CD4-positive, alpha-beta T cell treated with Interferon gamma for 1 hour (primary cell): ENCODE measurements at places on chromosomes 4 and X.
A peak's percentile ranks its signal among the peaks of the same experiment; 100 is the strongest.

GRCh38 chr4:80090090-80090489, 17.1 kb upstream of the ANTXR2 start:
- DNase-seq, result no peak

- peak; percentile 46 for DNase-seq
These were observed 4.7 kb downstream of the RASGEF1B start for GRCh38 chr4:81466841-81467671.

DNA sequence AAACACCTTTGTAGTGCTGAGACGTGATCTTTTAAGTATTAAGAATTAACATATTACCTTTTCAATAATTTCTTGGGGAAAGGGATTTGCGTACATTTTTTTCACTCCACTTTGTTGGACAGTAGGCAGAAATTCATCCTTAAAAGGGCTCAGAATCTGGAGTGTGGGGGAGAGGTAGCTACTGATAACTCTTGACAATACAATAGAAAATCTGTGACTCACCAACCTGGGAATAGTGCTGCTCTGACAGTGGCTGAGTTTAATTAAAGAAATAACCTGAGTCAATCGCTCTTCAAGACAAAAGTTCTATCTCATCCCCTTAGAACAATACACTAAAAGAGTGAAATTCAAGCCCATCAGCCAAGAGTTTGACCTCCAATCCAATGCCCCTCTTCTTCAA, 60.2 kb downstream of the SLC9A7 start:
- no peak for DNase-seq

DNA sequence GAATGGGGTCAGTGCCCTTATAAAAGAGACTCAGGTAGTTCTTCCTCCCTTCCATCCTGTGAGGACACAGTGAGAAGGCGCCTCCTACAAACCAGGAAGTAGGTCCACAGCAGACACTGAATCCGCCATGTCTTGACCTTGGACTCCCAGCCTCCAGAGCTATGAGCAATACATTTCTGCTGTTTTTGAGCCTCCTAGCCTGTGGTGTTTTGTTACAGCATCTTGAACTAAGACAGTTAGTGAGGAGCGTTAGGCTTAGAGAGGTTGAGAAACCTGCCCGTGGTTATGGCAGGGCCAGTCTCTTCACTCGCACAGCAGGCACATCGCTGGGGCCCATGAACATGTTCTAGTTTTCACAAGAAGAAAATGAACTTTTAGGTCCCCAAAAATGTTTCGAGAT, 19.7 kb downstream of the SHROOM2 start:
- no peak for DNase-seq

DNA sequence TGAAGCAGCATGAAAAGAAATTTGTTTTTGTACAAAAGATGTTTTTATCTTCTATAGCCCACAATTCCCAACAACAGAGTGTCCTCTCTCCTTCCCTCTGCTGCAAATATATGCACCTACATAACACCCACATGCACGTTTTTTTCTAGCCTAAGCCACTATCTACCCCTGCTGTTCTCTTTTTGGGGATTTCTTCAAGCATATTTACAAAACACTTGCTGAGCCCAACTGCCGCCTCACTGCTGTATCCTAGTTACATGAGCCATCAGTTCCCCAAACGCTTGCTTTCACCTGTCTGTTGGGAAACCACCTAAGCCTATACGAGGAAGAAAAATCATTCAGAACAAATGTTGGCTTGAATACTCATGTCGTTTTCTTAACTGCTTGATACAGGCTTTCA, 127.2 kb downstream of the CHRNA9 start:
- DNase-seq, result peak; percentile 33

- DNase-seq, result peak; percentile 39
These were observed 11.0 kb downstream of the SUPT20HL1 start for GRCh38 chrX:24371391-24371972.

DNA sequence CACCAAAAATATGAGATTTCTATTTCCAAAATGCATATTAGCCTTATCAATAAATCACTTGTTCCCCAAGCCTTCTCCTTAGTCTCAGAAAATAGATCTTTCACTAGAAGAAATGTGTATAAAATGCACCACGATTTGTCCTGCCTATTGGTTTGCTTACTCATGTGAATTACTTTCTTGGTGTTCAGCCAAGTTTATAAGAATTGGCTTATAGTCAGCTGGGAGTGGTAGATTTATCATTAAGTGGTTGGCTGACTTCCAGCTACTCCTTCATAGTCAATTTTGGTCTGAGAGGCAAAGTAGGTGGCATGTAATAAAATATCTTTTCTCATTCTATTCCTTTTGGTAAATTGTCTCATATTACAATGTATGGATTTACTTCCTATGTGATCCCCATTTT, 1.3 kb downstream of the SULT1E1 start:
- DNase-seq, result no peak

GRCh38 chr4:136651278-136651667, 881.0 kb downstream of the PCDH18 start:
- DNase-seq, result no peak

GRCh38 chr4:2083826-2084160, 24.7 kb downstream of the NAT8L start:
- no peak for DNase-seq

GRCh38 chrX:19388741-19389140, 45.0 kb downstream of the PDHA1 start:
- no peak for DNase-seq

GRCh38 chr4:145626623-145626982, 7.4 kb downstream of the MMAA start:
- no peak for DNase-seq

DNA sequence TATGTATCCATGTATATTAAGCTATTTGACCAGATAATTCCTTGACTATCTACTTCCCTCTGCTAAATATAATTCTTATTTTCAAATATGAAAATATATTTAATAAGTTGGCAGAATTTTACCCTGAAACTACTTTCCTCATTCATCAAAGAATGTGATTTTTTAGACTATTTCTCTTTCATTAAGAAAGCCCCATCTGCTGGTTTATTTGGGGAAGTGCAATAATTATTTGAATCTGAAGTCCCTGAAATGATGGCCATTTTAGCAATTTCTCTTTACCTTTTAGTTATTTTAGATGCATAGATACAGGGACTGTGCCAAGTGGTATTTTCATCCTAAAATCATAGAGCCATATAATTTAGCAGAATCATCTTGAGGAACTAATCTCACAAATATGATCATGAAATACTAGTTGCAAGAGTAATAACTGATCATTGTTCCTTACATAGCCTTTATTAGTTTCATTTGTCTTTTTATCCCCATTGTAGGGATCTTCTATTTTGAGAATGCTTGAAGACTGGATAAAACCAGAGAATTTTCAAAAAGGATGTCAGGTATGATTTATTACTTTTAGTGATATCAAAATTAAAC, 39.0 kb downstream of the ENPEP start:
- DNase-seq, result no peak

- DNase-seq, result no peak
These were observed 26.4 kb downstream of the CASP6 start for GRCh38 chr4:109676886-109677285.

DNA sequence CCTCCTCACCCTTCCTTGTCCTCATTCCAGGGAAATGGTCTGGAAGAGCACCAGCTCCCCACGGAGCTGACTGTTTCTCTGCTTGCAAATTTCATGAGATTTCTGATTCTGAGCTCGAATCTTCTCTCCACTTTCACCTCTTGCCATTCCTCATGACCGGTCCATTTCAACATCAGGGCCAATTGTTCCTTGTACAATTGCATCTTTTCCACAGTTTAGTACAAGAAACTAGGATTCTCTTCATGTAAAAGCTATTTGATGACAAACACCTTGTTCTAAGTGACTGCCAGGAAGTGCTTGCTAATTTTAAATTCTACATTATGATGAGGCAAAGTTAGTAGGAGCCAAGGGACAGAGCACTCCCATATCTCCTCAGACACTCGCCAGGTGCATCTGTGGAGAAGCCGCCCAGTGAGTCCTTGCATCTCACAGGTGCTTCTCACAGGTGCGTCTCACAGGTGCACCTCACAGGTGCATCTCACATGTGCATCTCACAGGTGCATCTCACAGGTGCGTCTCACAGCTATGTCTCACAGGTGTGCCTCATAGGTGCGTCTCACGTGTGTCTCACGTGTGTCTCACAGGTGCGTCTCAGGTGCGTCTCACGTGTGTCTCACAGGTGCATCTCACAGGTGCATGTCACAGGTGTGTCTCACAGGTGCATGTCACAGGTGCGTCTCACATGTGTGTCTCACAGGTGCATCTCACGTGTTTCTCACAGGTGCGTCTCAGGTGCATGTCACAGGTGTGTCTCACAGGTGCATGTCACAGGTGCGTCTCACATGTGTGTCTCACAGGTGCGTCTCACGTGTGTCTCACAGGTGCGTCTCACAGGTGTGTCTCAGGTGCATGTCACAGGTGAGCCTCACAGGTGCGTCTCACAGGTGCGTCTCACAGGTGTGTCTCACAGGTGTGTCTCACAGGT, 3.0 kb upstream of the PDE6B start:
- DNase-seq, result no peak

- no peak for DNase-seq
These were observed 4.5 kb upstream of the DCAF12L1 start for GRCh38 chrX:126557151-126557550.

GRCh38 chr4:185536411-185536709, 1.1 kb upstream of the PDLIM3 start:
- no peak for DNase-seq

DNA sequence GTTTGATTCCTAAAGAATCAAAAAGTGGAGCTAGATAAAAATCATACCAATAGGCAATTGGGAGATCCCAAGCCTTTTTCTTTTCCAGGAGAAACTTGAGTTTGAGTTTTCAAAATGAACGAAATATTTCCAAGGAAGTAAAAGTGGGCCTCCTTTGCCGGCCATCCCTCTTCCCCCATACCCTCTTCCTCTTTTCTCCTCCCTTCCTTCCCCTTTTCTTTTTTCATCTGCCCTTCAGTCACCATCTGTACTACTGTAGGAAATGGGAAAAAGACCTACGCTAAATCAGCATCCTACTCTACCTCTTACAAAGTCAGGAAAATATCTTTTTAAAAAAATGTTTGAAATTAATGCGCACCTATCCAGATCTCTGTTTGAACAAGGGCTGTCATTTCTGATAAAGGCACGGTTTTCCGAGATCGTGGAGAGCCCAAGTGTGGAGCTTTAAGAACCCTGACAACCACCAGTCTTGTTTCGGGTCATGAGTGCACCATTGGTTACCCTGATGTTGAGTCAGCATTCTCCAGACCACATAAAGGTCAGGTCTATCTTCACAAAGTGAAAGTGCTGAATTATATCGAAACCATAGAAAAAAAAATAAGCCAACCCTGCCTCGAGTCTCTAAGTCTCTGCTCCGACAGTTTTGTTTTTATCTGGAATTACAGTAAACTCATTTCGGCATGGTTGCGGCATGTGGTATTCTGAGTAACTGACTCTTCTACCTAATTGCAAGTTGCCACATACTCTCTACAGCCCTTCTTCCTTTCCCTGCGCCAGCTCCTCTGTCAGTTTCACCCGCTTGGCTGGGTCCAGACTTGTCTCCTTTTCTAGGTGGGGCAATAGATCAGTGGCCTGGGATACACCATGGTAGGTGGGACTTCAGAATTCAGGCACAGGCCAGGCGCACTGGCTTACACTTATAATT, 140.2 kb upstream of the KLF3 start:
- DNase-seq, result peak; percentile 31

DNA sequence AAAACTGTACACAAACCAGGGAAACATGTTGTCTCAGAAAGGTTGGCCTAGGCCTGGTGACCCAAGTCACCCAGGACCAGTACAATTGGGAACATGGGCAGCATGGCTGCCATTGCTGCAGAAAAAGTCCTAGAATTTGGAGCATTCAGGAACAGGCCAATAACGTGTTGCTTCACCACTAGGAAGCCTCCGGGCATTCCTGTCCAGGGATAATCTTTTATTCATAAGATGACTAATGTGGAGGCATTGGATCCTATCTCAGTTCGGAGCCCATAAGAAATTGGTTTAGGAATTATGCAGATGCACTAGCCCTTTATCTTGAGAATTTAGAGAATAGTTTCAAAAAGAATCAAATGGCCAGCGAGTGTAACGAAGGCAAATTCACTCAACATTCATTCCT, 242.8 kb upstream of the NDST4 start:
- no peak for DNase-seq

GRCh38 chr4:24853142-24853541, 57.8 kb downstream of the SOD3 start:
- DNase-seq, result no peak

DNA sequence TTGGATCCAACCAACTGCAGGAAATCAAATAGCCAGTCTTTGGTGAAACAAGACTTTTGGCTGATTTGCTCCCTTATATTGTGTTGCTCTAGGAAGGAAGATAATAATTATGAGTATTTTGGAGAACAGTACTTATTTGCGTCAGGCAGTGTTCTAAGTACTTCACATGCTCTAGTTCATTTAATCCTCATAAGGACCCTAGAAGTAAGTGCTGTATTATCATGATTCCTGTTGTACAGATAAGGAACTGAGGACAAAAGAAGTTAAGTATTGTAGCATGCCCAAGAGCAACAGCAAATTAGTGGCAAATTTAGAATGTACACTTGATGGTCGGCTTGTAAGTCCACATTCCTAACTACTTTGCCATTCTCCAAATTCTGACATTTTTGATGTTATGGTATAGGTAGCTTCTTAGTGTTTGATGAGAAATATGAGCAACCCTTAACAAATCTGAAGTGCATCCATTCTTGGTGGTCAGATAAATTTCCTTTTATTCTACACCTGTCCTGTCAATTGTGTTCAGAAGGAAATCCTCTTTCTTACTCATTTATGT, 72.0 kb downstream of the SPRY1 start:
- no peak for DNase-seq

GRCh38 chr4:7189475-7190277, 2.7 kb upstream of the SORCS2 start:
- DNase-seq, result no peak

- no peak for DNase-seq
These were observed 7.1 kb upstream of the CNOT6L start for GRCh38 chr4:77826275-77826674.

DNA sequence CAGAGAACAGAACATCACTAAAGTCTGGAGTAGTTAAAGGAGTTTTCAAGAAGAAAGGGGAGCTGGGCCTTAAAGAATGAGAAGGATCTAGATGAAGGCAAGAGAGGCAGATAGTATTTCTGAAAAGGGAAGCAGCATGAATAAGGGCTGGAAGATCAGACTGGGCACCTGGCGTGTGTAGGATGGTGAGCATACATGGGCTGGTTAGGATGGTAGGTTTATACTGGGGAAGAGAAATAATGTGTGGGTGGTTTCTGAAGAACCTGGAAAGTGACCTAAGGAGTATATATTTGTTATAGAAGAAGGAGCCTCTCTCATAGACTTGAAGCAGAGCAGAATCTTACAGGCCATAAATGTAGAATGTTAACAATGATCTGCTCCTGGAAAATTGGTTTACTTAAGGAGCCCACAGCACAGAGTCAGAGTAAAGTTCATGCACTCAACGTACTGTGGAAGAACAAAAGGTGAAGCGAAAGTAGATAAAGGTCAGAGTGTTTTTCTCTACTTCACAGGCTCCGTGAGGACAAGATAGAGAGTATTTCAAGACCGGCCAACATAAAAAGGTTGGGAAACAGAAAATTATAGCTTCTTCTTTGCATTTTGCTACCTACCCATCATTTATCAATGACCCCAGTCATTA, 35.8 kb downstream of the MBNL3 start:
- DNase-seq, result no peak
